PC-9 (cell line): ENCODE measurements at places on chromosomes 3 and 15. TPM values are rescaled to one million over a fixed set of nuclear protein-coding genes. Genes with fewer than 3 reads are reported as not detected.

SYNPR gene
- total RNA-seq, result not detected in 2 replicates

DNA sequence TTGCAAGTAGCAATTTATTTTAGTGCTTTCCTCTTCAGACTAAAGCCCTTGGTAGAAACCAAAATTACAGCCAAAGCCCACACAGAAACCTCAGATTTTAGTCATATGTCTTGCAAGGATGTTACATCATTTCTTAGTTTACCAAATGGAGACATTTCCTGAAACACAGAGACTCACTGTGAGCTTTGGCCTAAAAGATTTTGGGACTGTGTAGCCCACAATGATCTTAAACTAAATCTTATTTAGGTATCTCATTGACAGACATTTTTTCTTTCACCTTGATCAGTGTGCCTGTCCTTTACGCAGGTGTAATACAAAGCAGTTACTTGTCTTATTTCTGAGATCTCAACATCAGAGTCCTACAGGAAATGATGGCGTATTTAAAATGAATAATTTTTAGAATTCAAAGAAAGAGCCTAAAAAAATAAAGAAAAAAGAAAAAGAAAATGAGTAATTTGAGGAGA, 27.8 kb upstream of the AP4E1 start:
- H3K36me3 ChIP-seq, result no peaks in the 10 kb centered on the region
- H3K4me3 ChIP-seq, result no peak overlapping the region
- no peaks in the 10 kb centered on the region for H3K27me3 ChIP-seq
- H3K4me1 ChIP-seq, result peaks cover 34% of the 10 kb centered on the region
- H3K27ac ChIP-seq, result peak overlapping the region; percentile 95

DNA sequence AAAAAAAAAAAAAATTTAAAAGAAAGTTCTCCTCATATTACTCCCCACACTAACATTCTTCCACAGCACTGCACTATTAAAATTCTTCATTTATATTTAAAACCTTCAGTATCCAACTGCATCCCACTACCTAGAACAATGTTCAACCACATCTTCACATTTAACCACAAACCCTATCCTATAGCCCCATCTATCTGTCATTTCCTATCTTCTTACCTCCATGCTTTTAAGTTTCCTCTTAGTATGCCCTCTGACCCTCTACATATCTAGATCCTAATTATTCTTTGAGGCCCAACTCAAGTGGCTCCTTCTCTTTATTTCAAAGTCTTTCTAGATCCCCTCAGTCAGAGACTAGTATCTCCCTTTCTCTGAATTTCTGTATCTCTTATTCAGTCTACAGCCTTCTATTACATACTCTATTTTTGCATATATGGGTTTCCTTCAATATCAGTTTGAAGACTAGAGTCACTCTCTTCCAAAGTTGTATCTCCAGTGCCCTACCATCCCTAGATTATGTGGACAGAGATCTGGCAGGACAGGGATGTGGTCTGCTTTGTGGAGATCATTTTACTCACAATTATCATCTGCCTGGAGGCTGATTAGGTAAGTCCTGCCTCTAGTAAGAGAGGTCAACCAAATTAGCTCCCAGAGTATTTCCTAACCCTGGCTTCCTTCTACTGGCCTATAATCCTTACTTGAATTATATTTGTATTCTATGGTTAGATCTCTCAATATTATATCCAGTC, 1.4 kb downstream of the CIAO2A start:
- 0 out of 2 replicates have a peak, but pooled peaks cover 4% of the 10 kb centered on the region for H3K36me3 ChIP-seq
- DNase-seq, result no peak

NR2F2 gene
- total RNA-seq, result 48.4 and 72.1 TPM in 2 replicates

FBXW12 gene
- total RNA-seq, result not detected in 2 replicates

- H3K4me3 ChIP-seq, result peak overlapping the region; percentile 13; the same call in 1 of the 2 replicates
- 0 out of 2 replicates have a peak overlapping the region, but pooled peaks have one; percentile 39 for H3K27ac ChIP-seq
- no peaks in the 10 kb centered on the region for H3K27me3 ChIP-seq
- H3K36me3 ChIP-seq, result no peaks in the 10 kb centered on the region
- H3K4me1 ChIP-seq, result peaks cover 32% of the 10 kb centered on the region
Observed at GRCh38 chr3:72487078-72487765, 361.0 kb downstream of the SHQ1 start.

GRCh38 chr15:71219101-71219500, 103.8 kb downstream of the THSD4 start:
- no peaks in the 10 kb centered on the region for H3K4me1 ChIP-seq
- DNase-seq, result no peak
- no peaks in the 10 kb centered on the region for H3K27me3 ChIP-seq
- no peak overlapping the region for H3K4me3 ChIP-seq
- no peaks in the 10 kb centered on the region for H3K36me3 ChIP-seq

- H3K4me3 ChIP-seq, result no peak overlapping the region
- no peak overlapping the region for H3K27ac ChIP-seq
- H3K4me1 ChIP-seq, result no peaks in the 10 kb centered on the region; the same call in 1 of the 2 replicates
- DNase-seq, result no peak
Observed at GRCh38 chr3:64088408-64089205, 65.3 kb upstream of the PSMD6 start.

RPP14 gene
- 13.2 and 13.8 TPM in 2 replicates for total RNA-seq

- peaks cover 61% of the 10 kb centered on the region for H3K4me1 ChIP-seq
- H3K27me3 ChIP-seq, result no peaks in the 10 kb centered on the region
- peak overlapping the region; percentile 83 for H3K27ac ChIP-seq
Observed at GRCh38 chr3:107986505-107986904, 104.3 kb downstream of the CD47 start.

GRCh38 chr15:90836296-90836871, 32.0 kb upstream of the FURIN start:
- no peaks in the 10 kb centered on the region for H3K36me3 ChIP-seq
- no peaks in the 10 kb centered on the region for H3K4me1 ChIP-seq
- DNase-seq, result no peak
- H3K4me3 ChIP-seq, result no peak overlapping the region
- no peak overlapping the region for H3K27ac ChIP-seq

GRCh38 chr3:140189976-140190375, 255.0 kb downstream of the CLSTN2 start:
- DNase-seq, result no peak
- H3K36me3 ChIP-seq, result no peaks in the 10 kb centered on the region
- no peaks in the 10 kb centered on the region for H3K4me1 ChIP-seq
- no peak overlapping the region for H3K27ac ChIP-seq
- H3K27me3 ChIP-seq, result no peaks in the 10 kb centered on the region
- H3K4me3 ChIP-seq, result no peak overlapping the region

ACAA1 gene
- 58.9 and 65.8 TPM in 2 replicates for total RNA-seq

DNA sequence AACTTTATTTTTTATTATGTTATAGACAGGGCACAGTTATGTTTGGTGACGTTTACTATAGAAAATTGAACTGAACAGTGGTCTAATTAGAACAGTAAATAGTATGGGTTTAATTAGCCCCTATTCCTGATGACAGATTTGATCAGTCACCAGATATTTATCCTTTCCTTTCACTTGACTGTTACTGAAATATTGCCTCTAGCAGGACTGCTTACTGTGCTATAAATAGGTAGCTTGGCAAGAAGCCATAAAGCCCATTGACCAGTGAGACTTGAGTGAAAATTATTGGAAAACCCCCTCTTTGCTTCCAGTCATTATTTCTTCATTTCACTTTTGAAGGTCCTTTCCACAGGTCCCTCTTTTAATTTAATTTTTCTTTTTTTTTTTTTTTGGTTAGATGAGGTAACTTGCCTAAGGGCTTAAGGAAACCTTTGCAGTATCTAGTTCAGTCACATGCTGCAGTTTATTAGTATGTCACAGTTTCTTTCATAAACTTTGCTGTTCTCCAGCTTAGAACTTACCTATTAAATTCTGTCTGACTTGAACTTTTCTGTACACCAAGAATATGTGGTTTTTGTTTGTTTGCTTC, 115.6 kb downstream of the ADAMTSL3 start:
- H3K36me3 ChIP-seq, result no peaks in the 10 kb centered on the region
- no peak for DNase-seq
- H3K4me1 ChIP-seq, result no peaks in the 10 kb centered on the region
- no peak overlapping the region for H3K27ac ChIP-seq
- no peaks in the 10 kb centered on the region for H3K27me3 ChIP-seq
- no peak overlapping the region for H3K4me3 ChIP-seq

GRCh38 chr15:65032801-65033537, 3.5 kb upstream of the MTFMT start:
- no peak overlapping the region for H3K4me3 ChIP-seq
- no peak overlapping the region for H3K27ac ChIP-seq
- peaks cover 7% of the 10 kb centered on the region; the same call in 1 of the 2 replicates for H3K4me1 ChIP-seq
- DNase-seq, result peak; percentile 70
- no peaks in the 10 kb centered on the region for H3K27me3 ChIP-seq

GRCh38 chr15:100778831-100779288, 100.8 kb upstream of the ALDH1A3 start:
- H3K27me3 ChIP-seq, result no peaks in the 10 kb centered on the region
- no peaks in the 10 kb centered on the region for H3K4me1 ChIP-seq
- H3K36me3 ChIP-seq, result no peaks in the 10 kb centered on the region
- no peak for DNase-seq
- H3K27ac ChIP-seq, result no peak overlapping the region
- H3K4me3 ChIP-seq, result no peak overlapping the region

GRCh38 chr3:190339130-190339529, 16.9 kb upstream of the CLDN1 start:
- peak overlapping the region; percentile 38 for H3K27ac ChIP-seq
- no peak overlapping the region for H3K4me3 ChIP-seq
- peaks cover 21% of the 10 kb centered on the region for H3K4me1 ChIP-seq
- H3K27me3 ChIP-seq, result no peaks in the 10 kb centered on the region
- no peaks in the 10 kb centered on the region for H3K36me3 ChIP-seq

- no peak for DNase-seq
- no peaks in the 10 kb centered on the region for H3K27me3 ChIP-seq
- H3K36me3 ChIP-seq, result no peaks in the 10 kb centered on the region
- no peaks in the 10 kb centered on the region for H3K4me1 ChIP-seq
- no peak overlapping the region for H3K4me3 ChIP-seq
Observed at GRCh38 chr3:139587797-139588196, 48.3 kb upstream of the RBP1 start.

GRIP2 gene
- total RNA-seq, result not detected in 2 replicates

DNA sequence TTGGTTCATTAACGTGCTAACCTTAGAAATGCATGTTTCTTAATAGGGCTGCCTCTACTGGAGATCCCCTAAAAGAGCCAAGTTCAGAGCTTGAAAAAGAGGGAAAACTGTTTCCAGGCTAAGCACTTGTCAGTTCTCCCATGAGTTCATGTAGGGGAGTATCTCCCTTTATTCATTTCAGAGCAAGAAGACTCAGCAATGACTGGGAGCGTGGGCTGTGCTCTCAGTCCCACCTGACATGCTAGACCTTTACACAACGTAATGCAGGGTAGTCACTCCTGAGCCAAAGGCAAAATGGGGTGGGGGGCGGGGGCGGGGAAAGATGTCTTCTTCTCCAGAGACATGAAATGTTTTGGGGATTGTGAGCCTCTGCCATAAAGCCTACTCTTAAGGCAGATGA, 420.1 kb upstream of the MCTP2 start:
- H3K4me1 ChIP-seq, result no peaks in the 10 kb centered on the region
- no peaks in the 10 kb centered on the region for H3K36me3 ChIP-seq
- H3K27me3 ChIP-seq, result no peaks in the 10 kb centered on the region
- H3K4me3 ChIP-seq, result no peak overlapping the region
- DNase-seq, result no peak
- no peak overlapping the region for H3K27ac ChIP-seq

PLA2G4D gene
- 0.90 and 1.4 TPM in 2 replicates for total RNA-seq

GRCh38 chr3:177426878-177427495, 229.7 kb upstream of the TBL1XR1 start:
- DNase-seq, result no peak
- H3K36me3 ChIP-seq, result no peaks in the 10 kb centered on the region
- H3K27me3 ChIP-seq, result no peaks in the 10 kb centered on the region
- no peak overlapping the region for H3K4me3 ChIP-seq

- H3K4me3 ChIP-seq, result no peak overlapping the region
- no peaks in the 10 kb centered on the region for H3K36me3 ChIP-seq
- H3K27me3 ChIP-seq, result no peaks in the 10 kb centered on the region
- no peaks in the 10 kb centered on the region for H3K4me1 ChIP-seq
- DNase-seq, result no peak
Observed at GRCh38 chr15:57353317-57353804, 22.9 kb upstream of the CGNL1 start.

DNA sequence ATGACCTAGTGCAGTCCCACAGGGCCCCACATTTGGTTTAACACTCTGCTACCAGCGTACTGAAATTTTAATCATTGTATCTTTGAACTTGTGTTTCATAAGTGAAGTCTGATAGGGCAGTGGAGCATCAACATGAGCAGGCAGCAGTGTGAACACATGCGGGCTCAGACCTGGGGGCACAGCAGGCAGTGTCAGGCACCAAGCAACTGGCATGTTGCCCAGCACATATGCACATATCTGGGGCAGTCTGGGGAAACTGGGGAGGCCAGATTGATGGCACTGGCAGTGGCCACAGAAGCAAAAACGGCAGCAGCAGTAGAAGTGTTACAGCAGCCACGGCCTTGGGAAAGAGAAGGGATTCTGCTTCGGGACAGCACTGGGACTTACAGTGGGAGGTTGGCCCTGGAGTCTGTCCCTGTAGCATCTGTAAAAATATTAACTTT, 353.9 kb upstream of the KCNMB2 start:
- H3K27ac ChIP-seq, result no peak overlapping the region
- no peak for DNase-seq
- H3K27me3 ChIP-seq, result no peaks in the 10 kb centered on the region
- H3K4me1 ChIP-seq, result no peaks in the 10 kb centered on the region
- H3K36me3 ChIP-seq, result no peaks in the 10 kb centered on the region
- H3K4me3 ChIP-seq, result no peak overlapping the region

DNA sequence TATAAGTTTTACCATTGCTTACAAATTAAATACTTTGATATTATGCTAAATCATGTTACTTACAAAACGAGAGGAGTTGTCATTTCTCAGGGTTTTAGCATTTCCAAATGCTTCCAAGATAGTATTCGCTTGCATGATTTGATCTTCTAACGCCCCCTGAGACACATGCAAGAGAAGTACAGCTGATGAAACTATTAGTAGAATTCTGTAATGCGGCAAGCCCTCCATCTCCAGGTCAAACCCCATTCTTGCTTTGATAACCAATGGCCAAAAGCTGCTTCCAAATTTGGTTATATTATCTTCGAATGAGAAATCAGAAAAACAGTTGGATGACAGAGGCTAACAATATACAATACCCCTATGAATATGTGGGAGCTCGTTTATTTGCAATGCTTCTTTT, 14.7 kb downstream of the MYH15 start:
- no peaks in the 10 kb centered on the region for H3K36me3 ChIP-seq
- H3K27ac ChIP-seq, result no peak overlapping the region
- no peaks in the 10 kb centered on the region for H3K4me1 ChIP-seq
- no peak overlapping the region for H3K4me3 ChIP-seq

- H3K27ac ChIP-seq, result no peak overlapping the region
- H3K36me3 ChIP-seq, result no peaks in the 10 kb centered on the region
- no peaks in the 10 kb centered on the region; the same call in 1 of the 2 replicates for H3K4me1 ChIP-seq
- no peak for DNase-seq
- H3K27me3 ChIP-seq, result no peaks in the 10 kb centered on the region
- no peak overlapping the region for H3K4me3 ChIP-seq
Observed at GRCh38 chr3:191138937-191139336, 60.1 kb upstream of the OSTN start.

ECE2 gene
- not detected in 2 replicates for total RNA-seq

- H3K36me3 ChIP-seq, result no peaks in the 10 kb centered on the region
- H3K4me1 ChIP-seq, result peaks cover 15% of the 10 kb centered on the region
- DNase-seq, result no peak
Observed at GRCh38 chr15:69299943-69300588, 1.4 kb downstream of the PAQR5 start.

THRB gene
- 9.7 and 11.2 TPM in 2 replicates for total RNA-seq

APBA2 gene
- total RNA-seq, result not detected in 2 replicates
